Cardiac muscle cell (in vitro differentiated cells and primary cell): ENCODE measurements at places on chromosomes 7 and 10.

DNA sequence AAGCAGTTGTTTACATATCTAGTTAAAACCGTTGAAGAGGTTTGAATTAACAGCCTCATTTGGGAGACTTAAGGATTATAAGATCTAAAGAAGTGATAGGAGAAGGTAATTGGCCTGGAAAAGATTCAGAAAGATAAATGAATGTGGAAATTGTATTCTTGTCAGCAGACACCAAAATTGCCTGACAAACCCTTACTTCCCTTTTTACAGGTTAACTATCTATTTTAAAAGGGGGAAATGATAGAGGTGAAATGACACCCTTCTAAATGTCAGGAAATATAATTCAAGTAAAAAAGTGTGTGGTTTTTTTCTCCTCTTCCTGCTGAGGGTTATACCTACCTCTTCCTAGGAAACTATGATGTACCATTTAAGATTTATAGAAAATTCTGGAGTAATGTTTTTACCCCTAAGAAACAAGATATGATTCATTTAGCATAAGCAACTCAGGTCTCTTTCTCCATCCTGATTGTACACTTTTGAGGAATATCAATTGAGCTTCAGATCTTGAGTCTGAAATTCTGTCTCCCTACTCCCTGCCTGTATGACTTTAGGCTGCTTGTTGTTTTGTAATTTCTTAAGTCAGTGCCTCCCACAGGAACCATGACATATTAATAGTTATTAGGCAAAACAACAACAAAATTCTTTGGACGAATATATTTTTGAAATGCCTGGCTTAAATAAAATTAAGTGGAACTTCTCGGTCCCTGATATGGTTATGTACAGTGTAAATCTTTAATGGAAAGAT lies 250.4 kb downstream of the RNLS start:
- no peak for DNase-seq

DNA sequence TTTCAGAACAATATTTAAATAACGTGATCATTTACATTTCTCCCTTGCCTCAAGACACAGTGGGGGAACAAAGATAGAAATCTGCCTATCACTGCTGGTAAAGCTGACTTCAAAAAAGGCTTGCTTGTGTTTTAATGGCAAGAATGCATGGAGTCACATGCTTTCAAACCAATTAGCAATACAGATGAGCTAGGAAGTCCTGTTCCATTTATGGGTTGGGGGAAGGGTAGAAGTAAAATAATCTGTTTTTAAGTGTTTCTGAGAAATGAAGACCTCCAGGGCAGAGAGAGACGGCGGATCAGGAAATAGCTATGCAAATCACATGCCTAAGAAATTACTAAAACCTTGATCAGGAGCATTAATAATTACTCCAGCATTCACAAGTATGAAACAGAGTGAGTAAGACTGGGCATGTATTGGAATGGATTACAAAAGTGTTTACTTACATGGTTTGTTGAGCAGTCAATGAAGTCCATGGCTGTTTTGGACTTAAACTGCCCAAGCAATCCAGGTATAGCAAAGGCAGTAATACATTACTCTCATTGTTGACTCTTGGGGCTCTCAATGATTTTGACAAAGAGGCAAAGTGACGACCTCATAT lies 142.0 kb downstream of the ARID5B start:
- peak; percentile 36 for DNase-seq

GRCh38 chr7:27840313-27840712 lies 100.4 kb downstream of the TAX1BP1 start:
- no peak for DNase-seq

DNA sequence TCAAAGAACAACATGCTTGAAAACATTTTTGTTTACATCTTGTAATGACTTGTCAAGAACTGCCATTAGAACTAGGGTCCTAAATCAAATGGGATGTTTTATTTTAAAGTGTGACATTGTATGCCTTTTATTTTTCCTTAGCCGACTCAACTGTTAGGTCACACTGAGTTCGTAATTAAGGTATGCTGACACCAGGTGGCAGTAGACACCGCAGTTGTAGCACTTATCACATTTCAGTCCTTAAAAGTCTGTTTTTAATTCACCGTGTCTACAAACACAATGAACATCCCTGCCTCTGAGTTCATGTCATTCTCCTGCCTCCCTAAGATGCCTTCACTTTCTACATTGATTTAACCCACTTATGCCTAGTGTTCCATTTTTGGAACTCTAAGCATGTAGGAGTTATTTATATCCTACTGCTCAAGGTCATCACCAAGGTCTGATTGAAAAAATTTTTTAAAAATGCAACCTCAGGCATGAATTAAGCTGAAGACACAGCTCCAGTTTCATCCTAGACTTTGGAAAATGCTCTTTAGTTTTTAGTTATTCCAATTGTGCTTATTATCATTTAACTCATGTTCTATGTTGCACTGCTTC lies 186.1 kb downstream of the BMPER start:
- peak; percentile 78 for DNase-seq

DNA sequence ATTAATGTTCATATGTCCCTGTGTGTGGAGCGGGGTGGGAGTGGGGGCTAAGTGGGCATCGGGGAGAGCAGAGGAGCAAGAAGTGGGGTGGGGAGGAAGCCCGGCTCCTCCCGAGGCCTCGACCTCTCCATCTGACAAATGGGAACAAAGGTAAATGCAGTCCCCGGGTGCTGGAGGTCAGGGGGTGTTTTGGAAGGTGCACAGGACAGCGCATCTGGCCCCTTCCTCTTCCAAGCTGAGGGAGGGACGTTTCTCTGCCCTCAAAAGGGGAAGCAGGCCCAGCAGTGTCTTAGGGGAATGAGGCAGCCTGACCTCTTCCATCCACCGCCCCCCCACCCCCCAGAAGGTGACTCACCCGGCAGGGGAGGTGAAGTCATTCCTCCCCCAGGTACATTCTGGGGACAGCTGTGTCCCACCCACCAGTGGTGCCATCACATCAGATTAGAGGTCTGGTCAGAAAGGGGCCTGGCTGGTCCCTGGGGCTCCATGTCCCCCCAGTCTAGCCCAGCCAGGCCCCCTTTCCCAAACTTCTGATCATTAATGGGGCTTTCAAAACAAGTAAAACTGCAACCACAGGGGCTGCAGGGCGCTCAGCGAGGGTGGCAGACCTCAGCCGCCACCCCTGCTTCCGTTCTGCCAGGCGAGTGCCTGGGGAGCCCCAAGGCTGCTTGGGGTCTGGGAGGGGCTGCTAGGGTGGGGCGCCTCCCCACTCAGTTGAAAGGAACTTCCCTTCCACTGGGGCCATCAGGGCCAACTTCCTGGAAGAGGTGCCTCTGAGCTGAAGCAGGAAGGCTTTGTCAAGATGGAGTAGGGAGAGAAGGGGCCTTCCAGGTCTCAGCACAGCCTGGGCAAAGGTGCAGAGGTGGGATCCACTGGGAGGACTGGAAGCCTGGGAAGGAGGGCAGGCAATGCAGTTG lies 10.8 kb downstream of the LFNG start:
- no peak for DNase-seq

DNA sequence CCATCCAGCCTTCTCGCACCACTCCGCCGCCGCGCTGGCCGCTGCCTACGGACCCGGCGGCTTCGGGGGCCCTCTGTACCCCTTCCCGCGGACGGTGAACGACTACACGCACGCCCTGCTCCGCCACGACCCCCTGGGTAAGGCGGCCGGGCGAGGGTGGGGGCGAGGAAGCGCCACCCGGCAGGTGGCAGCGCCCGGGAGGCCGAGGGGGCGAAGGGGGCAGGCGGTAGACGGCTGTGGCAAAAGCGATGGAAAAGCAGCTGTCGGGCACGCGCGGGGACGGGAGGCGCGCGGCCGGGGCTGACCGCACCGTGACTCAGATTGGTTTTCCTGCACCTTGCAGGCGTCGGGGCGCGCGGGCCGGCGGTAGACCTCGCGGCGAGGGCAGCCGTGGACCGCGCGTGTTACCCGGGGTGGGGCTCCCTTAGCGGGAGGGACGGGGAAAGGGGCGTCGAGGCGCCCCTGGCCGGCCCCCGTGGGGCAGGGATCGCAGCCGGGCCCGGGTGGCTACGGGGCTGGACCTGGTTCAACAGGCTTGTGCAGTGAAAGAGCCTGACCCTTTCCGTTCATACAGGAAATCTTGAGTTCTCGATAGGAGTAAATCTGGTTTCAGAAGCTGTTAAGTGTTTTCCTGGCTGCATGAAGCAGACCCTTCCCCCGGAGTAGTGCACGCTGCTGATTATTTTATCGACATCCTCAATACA lies 608 bp downstream of the HHEX start:
- DNase-seq, result peak; percentile 6

- peak; percentile 52 for DNase-seq
Observed at GRCh38 chr10:77872151-77872946, 54.2 kb downstream of the DLG5 start.

- DNase-seq, result no peak
Observed at GRCh38 chr10:108567899-108568752, 1355.2 kb downstream of the XPNPEP1 start.

- no peak for DNase-seq
Observed at GRCh38 chr10:133292919-133293809, 15.5 kb downstream of the TUBGCP2 start.

GRCh38 chr7:44394636-44395035 lies 69.2 kb upstream of the CAMK2B start:
- no peak for DNase-seq

DNA sequence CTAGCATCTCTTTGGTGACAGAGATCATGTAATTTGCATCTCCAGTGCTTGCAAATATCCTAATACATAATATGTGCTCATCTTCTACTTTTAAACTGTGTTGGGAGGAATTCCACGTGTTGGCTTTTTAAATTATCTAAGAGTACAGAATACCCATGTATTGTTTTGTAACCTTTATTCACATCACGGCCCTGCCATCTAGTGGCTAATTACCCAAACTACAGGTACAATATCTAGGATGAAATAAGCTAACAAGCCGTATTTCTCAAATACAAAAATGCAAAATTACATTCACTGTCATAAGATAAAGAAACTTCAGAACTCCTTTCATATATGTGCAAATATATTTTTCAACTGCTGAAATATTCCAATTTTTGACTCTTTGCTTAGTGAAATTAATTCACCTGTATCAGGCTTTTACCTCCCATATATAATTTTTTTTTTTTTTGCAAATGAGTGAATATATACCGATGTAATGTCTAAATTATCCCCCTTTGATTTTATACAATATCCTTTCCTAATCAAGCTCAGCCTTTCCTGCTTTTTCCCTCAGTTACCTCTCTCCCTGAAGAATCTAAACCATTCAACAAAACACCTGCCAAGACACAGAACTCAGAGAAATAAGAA lies 30.3 kb upstream of the LSM8 start:
- peak; percentile 39 for DNase-seq

DNA sequence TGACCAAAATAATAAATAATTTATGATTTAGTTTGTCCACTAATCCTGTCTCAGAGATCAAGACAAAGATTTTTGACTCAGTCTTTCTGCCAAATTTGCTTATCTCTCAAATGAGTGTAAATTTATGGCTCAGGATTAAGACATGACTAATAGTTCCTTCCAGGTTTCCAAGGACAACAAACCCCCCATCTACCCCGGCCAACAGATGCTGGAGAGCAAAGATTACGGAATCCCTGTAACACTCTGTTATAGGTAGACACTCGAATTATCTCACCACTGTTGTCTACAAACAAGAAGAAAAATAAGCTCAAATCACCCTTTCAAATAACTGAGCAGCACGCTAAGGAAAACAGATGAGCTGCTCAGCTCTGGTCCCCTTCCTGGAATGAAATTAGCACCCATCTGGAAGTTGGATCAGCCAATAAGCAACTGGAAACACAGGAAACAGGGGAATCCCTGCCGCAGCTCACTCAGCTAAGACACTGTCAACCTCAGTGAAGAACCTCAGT lies 56.8 kb upstream of the SVIL start:
- peak; percentile 63 for DNase-seq

DNA sequence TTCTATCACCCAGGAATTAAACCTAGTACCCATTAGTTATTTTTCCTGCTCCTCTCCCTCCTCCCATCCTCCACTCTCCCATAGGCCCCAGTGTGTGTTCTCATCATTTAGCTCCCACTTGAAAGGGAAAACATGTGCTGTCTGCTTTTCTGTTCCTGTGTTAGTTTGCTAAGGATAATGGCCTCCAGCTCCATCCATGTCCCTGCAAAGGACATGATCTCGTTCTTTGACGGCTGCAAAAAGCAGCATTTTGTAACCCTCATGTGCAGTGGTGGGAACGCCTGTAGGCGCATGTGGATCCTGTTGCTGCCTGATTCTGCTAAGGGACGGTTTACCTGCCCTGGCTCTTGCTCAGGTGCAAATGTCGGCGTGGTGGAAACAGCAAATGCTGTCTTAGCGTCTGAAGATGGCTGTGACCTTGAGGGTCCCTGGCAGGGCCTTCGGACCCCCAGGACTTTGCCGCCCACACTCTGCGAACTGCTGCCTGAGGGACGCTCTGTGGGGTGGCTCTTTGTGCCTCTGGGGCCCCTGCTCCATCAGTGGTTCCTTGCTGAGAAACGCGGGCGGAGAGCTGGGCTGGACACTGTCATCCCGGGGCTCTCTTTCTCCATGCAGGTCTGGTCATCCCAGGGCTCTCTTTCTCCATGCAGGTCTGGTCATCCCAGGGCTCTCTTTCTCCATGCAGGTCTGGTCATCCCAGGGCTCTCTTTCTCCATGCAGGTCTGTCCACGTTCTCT lies 5.6 kb upstream of the MTG1 start:
- DNase-seq, result no peak

DNA sequence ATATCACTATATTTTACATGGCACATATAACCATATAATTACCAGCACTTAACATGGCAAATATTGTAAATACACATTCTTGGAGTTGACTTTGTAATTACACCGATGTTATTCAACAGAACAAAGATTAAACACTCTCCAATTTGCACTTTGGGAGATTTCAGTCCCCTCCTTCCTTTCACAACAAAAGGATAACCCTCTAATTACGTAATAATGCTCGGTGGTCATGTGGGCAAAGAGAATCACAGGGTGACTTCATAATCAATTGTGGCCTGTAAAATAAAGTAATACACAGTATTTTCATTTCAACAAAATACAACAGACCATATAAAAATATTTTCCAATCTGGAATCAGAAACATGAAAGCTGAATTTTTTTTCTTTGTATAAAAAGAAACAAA lies 73.2 kb downstream of the RHOBTB1 start:
- DNase-seq, result no peak

DNA sequence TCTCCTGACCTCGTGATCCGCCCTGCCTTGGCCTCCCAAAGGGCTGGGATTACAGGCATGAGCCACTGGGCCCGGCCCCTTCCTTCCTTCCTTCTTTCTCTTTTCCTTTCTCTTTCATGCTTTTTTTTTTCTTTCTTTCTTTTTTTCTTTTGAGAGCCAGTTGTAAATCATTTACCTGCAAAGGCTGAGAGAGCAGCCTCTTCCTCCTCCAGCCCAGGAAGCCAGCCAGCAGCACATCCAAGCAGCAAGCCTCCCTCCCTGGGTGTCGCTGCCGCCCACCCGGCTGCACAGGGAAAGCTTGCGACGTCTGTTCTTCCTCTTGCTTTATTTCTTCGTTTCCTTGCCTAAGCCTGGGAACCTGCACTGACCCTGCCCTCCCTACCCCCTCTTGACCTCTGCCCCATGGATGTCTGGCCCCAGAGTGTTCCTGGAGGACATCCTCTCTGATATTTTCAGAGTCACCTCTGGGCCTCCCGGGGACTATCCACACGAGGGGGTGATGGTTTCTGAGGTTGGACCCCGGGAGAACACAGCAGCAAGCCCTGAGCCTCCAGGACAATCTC lies 62.8 kb upstream of the MYL10 start:
- no peak for DNase-seq
